Mucosa of gallbladder (tissue), 1 donor: ENCODE measurements at places on chromosomes 4 and X. TPM values are rescaled to one million over a fixed set of nuclear protein-coding genes. Genes with fewer than 3 reads are reported as not detected.

DNA sequence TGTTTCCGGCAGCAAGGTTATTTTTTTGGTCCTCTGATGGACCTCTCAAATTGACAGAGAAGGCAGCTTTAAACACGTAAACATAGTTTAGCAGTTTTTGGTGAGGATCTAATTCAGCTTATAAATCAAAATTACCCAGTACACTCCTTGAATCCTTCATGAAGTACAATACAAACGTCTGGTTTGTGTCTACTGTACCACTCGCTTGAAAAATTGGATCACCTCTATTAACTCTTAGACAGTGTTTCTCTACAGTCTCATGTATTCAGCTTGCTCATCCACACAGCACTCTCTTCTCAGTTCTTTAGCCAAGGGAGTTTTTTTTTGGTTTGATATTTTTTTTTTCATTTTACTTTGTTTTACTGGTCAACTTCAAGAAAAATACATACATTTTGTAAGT, 113.5 kb downstream of the RNF150 start:
- DNase-seq = no peak

GRCh38 chr4:113113151-113113550, 63.7 kb downstream of the ANK2 start:
- no peak for DNase-seq

- no peak for DNase-seq
These were observed 2.7 kb upstream of the TIMP1 start for GRCh38 chrX:47579537-47579936.

The LIMCH1 gene
- 90.3 TPM for total RNA-seq

DNA sequence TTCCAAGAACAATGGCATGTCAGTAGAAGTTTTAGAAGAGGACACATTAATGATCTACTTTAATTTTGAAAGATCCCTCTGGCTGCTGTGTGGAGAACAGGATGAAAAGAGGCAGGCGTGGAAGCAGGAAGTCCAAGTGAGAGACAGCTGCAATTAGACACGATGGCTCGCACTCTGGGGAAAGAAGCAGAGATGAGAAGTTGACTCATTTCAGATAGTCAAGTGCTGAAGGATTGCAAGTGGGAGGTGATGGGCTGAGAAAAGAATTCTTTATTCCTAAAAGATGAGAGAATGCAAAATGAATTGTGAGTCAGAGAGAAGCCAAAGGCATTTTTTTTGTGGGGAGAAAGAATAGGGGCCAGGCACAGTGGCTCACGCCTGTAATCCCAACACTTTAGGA, 16.5 kb downstream of the RXFP1 start:
- no peak for DNase-seq

GRCh38 chrX:75642811-75643361, 120.0 kb upstream of the ZDHHC15 start:
- DNase-seq = no peak

GRCh38 chr4:145525291-145525740, 43.7 kb downstream of the SMAD1 start:
- DNase-seq = no peak

- DNase-seq = no peak
These were observed 2.0 kb downstream of the YTHDC1 start for GRCh38 chr4:68347845-68348244.

GRCh38 chr4:10535912-10536311, 78.7 kb upstream of the ZNF518B start:
- DNase-seq = no peak

DNA sequence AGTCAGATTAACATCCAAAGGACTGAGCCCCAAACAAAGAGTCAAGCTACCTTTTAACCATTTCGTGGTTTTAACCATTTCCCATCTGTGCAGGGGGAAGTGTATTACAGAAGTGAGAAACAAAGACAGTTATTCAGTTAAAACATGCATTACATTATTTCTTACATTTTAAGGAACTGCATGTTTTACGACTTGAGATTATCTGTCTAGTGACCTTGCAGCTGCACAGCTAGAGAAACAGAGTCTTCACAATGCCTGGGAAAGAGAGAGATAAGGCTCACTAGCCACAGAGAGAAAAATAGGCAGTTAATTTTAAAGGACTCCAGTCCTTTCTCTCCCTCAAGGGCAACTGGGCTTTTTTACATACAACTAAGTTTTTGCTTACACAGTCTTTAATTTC, 48.7 kb upstream of the KLHL4 start:
- DNase-seq = no peak

GRCh38 chr4:84800256-84800655, 166.2 kb downstream of the WDFY3 start:
- DNase-seq = no peak

GRCh38 chrX:5458300-5458842, 770.3 kb downstream of the NLGN4X start:
- DNase-seq = no peak

The UGT2A2 gene
- total RNA-seq = not detected

DNA sequence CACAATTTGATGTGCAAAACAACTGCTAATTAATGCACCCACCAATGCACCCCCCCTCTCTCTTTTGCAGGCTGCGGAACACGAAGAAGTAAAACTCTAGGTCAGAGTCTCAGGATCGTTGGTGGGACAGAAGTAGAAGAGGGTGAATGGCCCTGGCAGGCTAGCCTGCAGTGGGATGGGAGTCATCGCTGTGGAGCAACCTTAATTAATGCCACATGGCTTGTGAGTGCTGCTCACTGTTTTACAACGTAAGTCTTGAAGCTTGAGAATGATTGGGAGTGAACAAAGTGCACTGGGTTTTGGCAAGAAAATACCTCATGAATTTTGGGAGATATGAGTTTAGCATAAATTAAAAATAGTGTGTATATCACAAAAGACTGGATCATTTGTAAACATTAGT, 28.9 kb downstream of the TMPRSS11E start:
- DNase-seq = no peak

DNA sequence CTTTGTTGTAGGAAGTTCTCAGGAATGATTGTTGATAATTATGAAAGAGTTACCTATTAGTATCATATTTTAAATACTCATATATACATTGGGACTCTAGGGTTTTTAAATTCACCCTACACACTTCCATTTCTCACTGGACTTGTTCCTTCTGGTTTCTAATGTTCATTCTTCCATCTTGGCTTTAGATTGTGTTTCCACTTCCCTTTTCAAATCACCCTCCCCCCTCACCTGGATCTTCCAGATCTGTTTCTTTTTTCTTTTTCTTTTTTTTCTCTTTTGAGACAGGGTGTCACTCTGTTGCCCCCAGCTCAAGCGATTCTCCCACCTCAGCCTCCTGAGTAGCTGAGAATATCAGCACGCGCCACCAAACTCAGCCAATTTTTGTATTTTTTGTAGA, 6.7 kb upstream of the KIT start:
- no peak for DNase-seq
